Heart left ventricle (tissue), 16 donors: ENCODE measurements at places on chromosomes 12 and 14. TPM values are rescaled to one million over a fixed set of nuclear protein-coding genes. Genes with fewer than 3 reads are reported as not detected.

Gene CCDC196
- total RNA-seq = not detected

Gene KRT78
- not detected for total RNA-seq

Gene OAS2
- total RNA-seq = 7.1 TPM

DNA sequence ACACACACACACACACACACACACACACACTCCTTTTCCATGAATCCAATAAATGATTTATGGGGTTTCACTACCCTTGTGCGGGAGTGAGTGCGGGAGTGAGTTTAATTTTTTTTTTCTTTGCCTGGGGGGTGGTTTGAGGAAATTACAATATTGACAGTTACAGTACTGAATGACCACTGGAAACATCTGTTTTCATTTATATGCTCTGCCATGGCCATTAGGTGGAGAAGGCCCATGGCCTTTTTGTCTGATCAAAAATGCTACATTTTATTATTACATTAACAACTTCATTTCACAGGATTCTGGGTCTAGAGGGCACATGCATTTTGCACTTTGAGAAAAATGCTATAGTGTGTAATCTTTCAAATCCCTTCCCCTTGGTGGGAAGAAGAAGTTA, 5.9 kb downstream of the TBX3 start:
- DNase-seq = no peak

- no peak for DNase-seq
Measured at GRCh38 chr12:64876388-64877071, 52.1 kb downstream of the TBC1D30 start.

DNA sequence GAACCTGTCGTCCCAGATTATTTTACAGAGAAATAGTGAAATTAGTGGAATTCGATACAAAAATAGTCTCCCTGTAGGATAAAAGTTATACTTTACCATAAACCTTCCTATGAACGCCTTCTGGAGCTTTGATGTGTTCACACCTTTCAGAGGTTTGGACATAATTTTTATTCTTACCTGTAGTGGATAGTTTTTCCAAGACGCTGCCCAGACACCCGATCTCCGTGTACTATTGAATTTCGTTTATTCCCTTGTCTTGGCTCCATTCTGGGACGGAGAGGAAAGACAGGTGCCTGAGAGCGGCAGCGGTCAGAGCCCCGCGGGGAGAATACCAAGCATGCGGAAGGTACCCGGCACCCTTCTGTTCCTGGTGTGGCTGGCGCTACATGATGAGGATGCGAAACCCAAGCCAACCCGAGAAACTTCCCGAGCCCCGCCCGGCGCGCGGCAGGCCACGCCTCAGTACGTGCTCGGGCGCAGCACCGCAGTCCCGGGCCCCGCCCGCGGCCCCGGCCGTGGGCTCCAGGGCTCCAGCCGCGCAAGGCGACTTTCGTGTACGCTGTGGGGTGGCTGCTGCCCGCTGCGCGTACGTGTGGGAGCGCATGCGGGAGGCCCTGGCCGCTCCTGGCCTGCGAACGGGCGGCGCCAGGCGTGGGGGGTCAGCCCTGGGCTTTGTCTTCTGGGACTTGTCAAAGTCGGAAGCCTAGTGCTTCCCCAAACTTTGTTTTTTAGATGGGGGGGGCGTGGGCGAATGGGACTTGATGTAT, 11.3 kb upstream of the SNAPC1 start:
- DNase-seq = peak; percentile 89

GRCh38 chr14:93716002-93716745, 72.1 kb downstream of the PRIMA1 start:
- no peak for DNase-seq

DNA sequence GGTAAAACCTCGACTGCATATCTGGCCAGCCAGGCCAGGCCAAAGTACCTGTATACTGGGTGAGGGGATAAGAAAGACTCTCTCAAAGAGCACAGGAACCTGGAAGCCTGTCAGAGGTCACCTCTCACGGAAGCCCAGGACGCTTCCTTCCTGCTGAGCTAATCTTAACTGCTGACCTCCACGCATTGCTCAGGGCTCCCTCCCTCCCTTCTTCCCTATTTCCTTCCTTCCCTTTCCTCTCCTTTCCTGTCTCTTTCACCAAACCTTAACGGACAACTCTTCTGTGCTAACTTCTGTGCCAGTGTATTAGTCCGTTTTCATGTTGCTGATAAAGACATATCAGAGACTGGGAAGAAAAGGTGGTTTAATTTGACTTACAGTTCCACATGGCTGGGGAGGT, 14.8 kb upstream of the RNASE10 start:
- DNase-seq = no peak
